ENCODE measurements at places on chromosomes 12 and 14. TPM values are rescaled to one million over a fixed set of nuclear protein-coding genes. Genes with fewer than 3 reads are reported as not detected.

GRCh38 chr12:27689558-27690180 lies 6.6 kb upstream of the REP15 start:
- H3K4me1 ChIP-seq, result no peaks in the 10 kb centered on the region
- H3K27ac ChIP-seq, result no peak overlapping the region
- no peaks in the 10 kb centered on the region for H3K27me3 ChIP-seq
- peaks cover 6% of the 10 kb centered on the region for H3K36me3 ChIP-seq
- H3K4me3 ChIP-seq, result no peak overlapping the region
- DNase-seq, result no peak

GRCh38 chr12:56998316-56998715 lies 8.0 kb downstream of the ZBTB39 start:
- no peak for DNase-seq
- H3K4me3 ChIP-seq, result no peak overlapping the region
- H3K27me3 ChIP-seq, result no peaks in the 10 kb centered on the region
- H3K36me3 ChIP-seq, result peaks cover 78% of the 10 kb centered on the region

The OR4E2 gene
- not detected for total RNA-seq

- no peaks in the 10 kb centered on the region for H3K36me3 ChIP-seq
- no peak for DNase-seq
- H3K27ac ChIP-seq, result no peak overlapping the region
- H3K4me1 ChIP-seq, result no peaks in the 10 kb centered on the region
Observed at GRCh38 chr12:88571543-88571942, 8.7 kb downstream of the KITLG start.

DNA sequence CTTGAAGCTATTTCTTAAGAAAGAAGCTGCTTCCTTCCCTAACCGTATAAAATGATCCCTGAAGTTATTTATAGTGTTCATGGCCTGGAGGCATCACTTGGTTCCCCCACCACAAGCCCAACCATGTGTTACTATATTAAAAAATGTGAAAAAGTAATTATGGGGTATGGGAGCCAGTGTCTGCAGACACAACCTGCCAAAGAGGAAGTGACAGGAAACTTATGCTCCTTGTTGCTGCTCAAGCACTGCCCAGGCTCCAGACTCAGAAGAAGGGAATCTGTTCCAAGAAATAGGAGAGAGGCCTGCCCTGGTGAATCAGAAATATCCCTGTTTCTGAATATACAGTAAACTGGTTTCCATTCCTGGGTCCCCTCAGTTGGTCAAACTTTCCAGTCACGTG lies 217.2 kb upstream of the BMP4 start:
- H3K4me3 ChIP-seq, result no peak overlapping the region
- no peaks in the 10 kb centered on the region for H3K36me3 ChIP-seq
- H3K27ac ChIP-seq, result no peak overlapping the region

- no peaks in the 10 kb centered on the region for H3K36me3 ChIP-seq
- H3K27me3 ChIP-seq, result no peaks in the 10 kb centered on the region
- H3K4me1 ChIP-seq, result peaks cover 21% of the 10 kb centered on the region
Observed at GRCh38 chr12:109880938-109881337, 597 bp upstream of the GLTP start.

- H3K4me3 ChIP-seq, result no peak overlapping the region
- H3K27ac ChIP-seq, result no peak overlapping the region
Observed at GRCh38 chr12:11856971-11857370, 207.5 kb downstream of the ETV6 start.

- no peak overlapping the region for H3K27ac ChIP-seq
- DNase-seq, result no peak
- peaks cover 12% of the 10 kb centered on the region for H3K4me1 ChIP-seq
- no peak overlapping the region for H3K4me3 ChIP-seq
- peaks cover 3% of the 10 kb centered on the region for H3K27me3 ChIP-seq
Observed at GRCh38 chr12:65958456-65958855, 134.2 kb downstream of the HMGA2 start.

- DNase-seq, result no peak
- H3K27ac ChIP-seq, result no peak overlapping the region
- H3K27me3 ChIP-seq, result no peaks in the 10 kb centered on the region
Observed at GRCh38 chr14:30960216-30960615, 65.2 kb upstream of the AP4S1 start.

DNA sequence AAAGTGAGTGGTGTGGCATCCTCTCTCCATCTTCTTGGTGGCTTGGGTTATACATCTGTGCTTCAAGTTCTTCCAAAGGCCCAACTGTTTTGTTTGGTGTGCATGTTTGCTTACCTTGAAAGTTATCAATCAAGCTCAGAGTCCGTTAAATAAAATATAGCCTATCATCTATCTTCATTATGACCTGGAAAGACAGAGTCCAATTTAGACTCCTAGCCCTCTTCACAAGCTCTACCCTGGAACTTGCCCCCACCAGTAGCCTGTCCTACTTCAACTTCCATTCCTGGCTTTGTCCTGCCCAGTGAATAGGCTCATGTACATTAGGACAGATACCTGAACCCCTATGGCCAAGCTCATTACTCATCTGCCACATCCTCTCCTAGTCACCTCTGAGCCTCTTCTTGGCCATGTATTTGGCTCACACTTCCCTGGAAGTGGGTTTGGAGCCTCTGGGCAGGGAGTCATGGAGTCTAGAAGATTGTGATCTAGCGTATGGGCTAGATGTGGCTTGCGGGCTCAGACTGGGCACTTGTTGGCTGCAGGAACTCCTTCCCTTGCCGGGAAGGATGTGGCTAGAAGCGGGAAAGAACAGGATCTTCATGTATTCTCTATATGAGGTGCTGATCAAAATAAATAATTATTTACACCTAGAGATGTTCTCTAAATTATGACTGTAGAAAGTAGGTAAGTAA lies 6.4 kb upstream of the SSTR1 start:
- H3K27me3 ChIP-seq, result no peaks in the 10 kb centered on the region
- no peaks in the 10 kb centered on the region for H3K36me3 ChIP-seq
- H3K4me1 ChIP-seq, result peaks cover 24% of the 10 kb centered on the region
- no peak overlapping the region for H3K4me3 ChIP-seq
- DNase-seq, result no peak

DNA sequence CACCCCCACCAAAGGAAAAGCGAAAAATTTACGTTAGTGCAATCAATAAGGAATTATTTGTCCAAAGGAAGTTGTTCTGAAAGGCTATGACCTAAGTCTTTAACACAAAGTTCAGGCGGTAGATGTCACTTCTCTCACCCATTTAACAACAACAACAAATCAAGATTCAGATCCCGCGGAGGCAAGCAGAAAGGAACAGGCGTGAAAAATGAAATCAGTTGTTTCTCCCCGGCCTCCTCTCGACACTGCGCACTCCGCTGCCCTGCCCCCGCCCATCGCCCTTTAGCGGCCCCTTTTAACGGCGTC lies 1.4 kb downstream of the DENND5B start:
- no peaks in the 10 kb centered on the region for H3K27me3 ChIP-seq
- H3K36me3 ChIP-seq, result no peaks in the 10 kb centered on the region
- no peak for DNase-seq
- peaks cover 16% of the 10 kb centered on the region for H3K4me1 ChIP-seq

DNA sequence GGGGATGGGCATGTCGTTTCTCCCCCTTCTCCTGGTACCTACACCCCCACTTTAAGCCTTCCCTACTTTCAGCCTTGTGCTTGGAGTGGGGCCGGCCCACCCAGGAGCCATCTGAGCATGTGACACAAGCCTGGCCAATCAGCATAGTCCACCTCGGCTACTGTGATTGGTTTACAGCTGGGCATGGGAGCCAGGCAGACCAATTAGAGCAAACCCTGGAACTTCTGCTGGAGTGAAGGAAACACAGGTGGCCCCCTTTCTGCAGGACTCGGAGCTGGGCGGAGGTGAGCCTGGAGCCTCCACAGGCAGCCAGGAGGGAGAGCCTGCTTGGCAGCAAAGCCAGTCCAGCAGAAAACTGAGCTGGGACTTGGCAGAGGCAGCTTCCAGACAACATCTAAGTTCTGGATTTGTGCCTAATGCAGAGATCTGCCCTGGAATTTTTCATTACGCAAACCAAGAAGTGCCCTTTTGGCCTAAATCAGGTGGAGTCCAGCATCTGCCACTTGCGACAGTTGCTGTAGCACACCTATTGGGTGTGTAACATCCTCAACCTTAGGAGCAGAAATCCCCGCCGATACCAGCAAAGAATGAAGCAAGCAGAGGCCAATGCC lies 59.5 kb downstream of the SCARB1 start:
- H3K4me3 ChIP-seq, result no peak overlapping the region
- no peaks in the 10 kb centered on the region for H3K36me3 ChIP-seq
- H3K27me3 ChIP-seq, result no peaks in the 10 kb centered on the region
- DNase-seq, result peak; percentile 16
- H3K4me1 ChIP-seq, result peaks cover 8% of the 10 kb centered on the region
- H3K27ac ChIP-seq, result no peak overlapping the region

The TOMM20L gene
- not detected for total RNA-seq

DNA sequence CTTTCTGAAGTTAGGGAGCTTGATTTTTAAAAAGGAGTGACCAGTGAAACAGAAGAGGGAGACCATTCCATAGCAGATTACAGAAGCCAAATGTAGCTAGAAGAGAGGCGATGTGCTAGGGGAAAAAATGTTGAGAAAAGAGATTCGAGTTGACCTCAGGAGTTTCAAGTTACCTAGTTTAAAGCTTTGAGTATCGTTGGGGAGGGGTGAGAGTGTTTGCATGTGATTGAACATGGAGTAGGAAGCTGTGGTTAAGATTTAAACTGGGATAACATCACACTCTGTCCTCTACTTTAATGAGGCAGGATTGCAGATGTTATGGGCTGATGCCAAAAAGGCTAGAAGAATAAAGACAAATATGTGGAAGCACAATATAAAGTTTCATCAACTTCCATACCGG lies 3.7 kb downstream of the LETMD1 start:
- H3K4me3 ChIP-seq, result no peak overlapping the region
- peaks cover 21% of the 10 kb centered on the region for H3K4me1 ChIP-seq
- DNase-seq, result no peak
- H3K27ac ChIP-seq, result no peak overlapping the region
- no peaks in the 10 kb centered on the region for H3K27me3 ChIP-seq
- peaks cover 5% of the 10 kb centered on the region for H3K36me3 ChIP-seq

DNA sequence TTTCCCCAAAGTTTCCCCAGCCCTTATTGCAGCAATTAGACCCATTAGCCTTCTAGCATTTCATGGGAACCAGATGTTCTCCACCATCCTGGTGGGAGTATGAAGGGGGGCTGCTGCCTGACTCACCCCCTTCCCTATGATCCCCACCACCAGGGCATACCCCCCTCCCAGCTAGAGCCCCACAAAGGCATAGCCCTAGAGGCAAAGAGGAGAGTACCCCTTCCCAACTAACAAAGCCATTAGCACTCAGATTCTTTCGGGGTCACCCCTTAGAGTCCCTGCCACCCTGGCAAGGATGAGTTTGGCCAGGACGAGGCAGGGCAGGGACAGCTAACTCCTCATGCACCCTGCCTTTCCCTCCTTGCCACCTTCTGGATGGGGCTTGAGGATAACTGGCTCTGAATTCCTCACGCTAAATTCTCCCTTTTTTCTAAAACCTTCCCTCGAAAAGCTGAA lies 9.2 kb downstream of the RARG start:
- H3K4me3 ChIP-seq, result no peak overlapping the region
- H3K4me1 ChIP-seq, result peaks cover 49% of the 10 kb centered on the region
- H3K27me3 ChIP-seq, result no peaks in the 10 kb centered on the region
- H3K27ac ChIP-seq, result peak overlapping the region; percentile 93
- H3K36me3 ChIP-seq, result no peaks in the 10 kb centered on the region

- no peaks in the 10 kb centered on the region for H3K36me3 ChIP-seq
- no peak overlapping the region for H3K4me3 ChIP-seq
- no peak for DNase-seq
- H3K27ac ChIP-seq, result no peak overlapping the region
- no peaks in the 10 kb centered on the region for H3K4me1 ChIP-seq
- no peaks in the 10 kb centered on the region for H3K27me3 ChIP-seq
Observed at GRCh38 chr14:72423957-72424356, 469.9 kb downstream of the DPF3 start.

The KRT82 gene
- not detected for total RNA-seq

DNA sequence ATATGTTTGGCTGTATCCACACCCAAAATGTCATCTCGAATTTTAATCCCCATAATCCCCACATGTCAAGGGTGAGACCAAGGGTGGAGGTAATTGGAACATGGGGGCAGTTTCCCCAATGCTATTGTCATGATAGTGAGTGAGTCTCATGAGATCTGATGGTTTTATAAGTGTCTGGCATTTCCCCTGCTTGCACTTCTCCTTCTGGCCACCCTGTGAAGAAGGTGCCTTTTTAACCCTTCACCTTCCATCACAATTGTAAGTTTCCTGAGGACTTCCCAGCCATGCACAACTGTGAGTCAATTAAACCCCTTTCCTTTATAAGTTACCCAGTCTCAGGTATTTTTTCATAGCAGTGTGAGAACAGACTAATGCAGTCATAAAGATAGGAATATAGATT lies 216.7 kb upstream of the SSTR1 start:
- DNase-seq, result no peak
- H3K27ac ChIP-seq, result no peak overlapping the region
- no peaks in the 10 kb centered on the region for H3K36me3 ChIP-seq
- H3K27me3 ChIP-seq, result no peaks in the 10 kb centered on the region
- H3K4me1 ChIP-seq, result no peaks in the 10 kb centered on the region

DNA sequence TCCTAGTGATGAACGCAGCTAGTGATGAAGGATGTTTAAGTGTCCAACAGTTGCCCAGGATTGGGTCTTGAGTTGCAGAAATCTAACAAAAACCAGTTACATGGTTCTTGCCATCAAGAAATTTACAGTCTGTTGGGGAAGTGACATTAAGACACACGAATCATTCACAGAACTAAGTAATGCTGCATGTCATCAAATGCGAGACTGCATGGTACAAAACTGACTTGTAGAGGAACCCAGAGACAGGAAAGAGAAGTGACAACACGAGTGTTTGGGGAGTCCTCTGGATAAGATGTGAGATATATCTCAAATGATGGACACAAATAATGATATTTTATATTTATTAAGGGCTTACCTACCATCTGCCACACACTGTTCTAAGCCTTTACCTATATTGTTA lies 6.1 kb upstream of the SYNE3 start:
- no peak overlapping the region for H3K4me3 ChIP-seq
- H3K4me1 ChIP-seq, result no peaks in the 10 kb centered on the region
- DNase-seq, result no peak
- no peaks in the 10 kb centered on the region for H3K27me3 ChIP-seq
- H3K27ac ChIP-seq, result no peak overlapping the region

DNA sequence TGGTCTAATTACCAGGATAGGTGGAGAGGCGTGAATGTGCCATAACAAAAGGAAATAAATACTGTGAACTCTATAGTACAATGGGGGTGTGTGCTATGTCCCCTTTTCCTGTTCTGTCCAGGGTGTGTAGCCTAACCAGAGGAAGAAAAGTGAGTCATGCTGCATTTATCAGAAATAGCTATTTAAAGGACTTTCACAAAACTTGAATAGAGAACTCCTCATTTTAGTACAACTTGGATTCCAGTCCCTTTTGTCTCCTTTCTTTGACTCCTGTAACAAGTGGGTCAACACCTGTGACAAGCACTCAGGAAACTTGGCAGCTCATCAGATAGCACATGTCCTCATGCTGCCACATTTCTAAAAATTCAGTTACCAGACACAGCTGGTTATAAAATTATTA lies 123.4 kb downstream of the CCDC91 start:
- DNase-seq, result no peak
- no peaks in the 10 kb centered on the region for H3K4me1 ChIP-seq
- no peak overlapping the region for H3K4me3 ChIP-seq
- H3K36me3 ChIP-seq, result no peaks in the 10 kb centered on the region
- no peaks in the 10 kb centered on the region for H3K27me3 ChIP-seq

The GLIPR1 gene
- 12.3 TPM for total RNA-seq

- no peaks in the 10 kb centered on the region for H3K36me3 ChIP-seq
- no peak overlapping the region for H3K27ac ChIP-seq
- no peak overlapping the region for H3K4me3 ChIP-seq
- no peaks in the 10 kb centered on the region for H3K4me1 ChIP-seq
- H3K27me3 ChIP-seq, result no peaks in the 10 kb centered on the region
- no peak for DNase-seq
Observed at GRCh38 chr14:102838501-102838900, 61.3 kb downstream of the TRAF3 start.

Data from tibial nerve (tissue), 4 donors.